Colonic mucosa (tissue), 4 donors: ENCODE measurements at places on chromosomes 6 and 20. TPM values are rescaled to one million over a fixed set of nuclear protein-coding genes. Genes with fewer than 3 reads are reported as not detected.

PLCB1 gene
- 8.3 TPM for total RNA-seq

DNA sequence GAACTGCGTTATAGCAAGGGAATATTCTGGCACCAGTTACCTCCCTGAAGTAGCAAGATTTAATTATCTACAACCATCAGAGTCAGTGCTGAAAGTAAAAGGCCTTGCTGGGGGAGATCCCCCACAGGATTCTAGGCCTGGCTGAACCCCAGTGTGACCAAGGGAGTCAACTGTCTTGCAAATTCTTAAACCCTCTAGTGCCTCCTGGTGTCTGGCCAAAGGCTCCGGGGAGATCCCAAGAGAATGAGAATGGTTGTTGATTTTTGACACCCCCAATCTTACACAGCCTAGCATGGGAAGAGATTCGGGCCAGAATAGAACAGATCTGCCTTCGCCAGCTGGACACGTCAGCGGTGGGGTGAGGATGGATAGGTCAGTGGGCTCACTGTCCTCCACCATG is 179.4 kb downstream of the ERMARD start:
- H3K4me1 ChIP-seq, result no peaks in the 10 kb centered on the region
- H3K4me3 ChIP-seq, result no peak overlapping the region
- H3K36me3 ChIP-seq, result no peaks in the 10 kb centered on the region
- no peak for DNase-seq

GRCh38 chr20:34037767-34038166 is 44.1 kb downstream of the RALY start:
- H3K27ac ChIP-seq, result peak overlapping the region; percentile 22
- H3K36me3 ChIP-seq, result no peaks in the 10 kb centered on the region
- peaks cover 10% of the 10 kb centered on the region for H3K4me1 ChIP-seq
- H3K27me3 ChIP-seq, result no peaks in the 10 kb centered on the region
- no peak for DNase-seq

DNA sequence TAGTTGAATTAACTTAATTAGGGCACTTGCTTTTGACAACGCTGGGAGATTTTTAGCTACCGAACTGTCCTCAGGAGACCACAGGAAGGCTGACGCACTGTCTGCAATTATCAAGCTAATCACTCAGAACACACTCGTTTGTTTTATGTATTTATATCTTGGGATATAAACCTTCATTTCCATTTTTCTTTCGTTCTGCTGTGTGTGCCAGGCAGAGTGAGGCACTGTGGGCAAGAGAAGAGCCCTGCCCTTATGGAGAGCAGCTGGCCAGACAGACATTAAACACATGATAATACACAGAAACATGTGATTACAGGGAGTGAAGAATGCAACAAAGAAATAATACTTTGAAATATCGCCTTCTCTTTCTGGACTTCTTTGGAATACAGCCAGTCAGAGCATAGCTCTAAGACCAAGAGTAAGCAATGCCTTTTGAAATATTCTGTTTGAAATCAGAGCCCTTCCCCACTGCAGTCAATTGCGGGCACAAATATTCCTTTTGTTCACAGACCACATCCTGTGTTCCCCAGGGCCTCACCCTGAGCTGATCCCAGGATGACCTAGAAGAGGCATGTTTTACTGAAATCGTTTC is 96.8 kb downstream of the ANKRD60 start:
- no peaks in the 10 kb centered on the region for H3K27me3 ChIP-seq
- no peak overlapping the region for H3K27ac ChIP-seq
- no peak for DNase-seq

DNA sequence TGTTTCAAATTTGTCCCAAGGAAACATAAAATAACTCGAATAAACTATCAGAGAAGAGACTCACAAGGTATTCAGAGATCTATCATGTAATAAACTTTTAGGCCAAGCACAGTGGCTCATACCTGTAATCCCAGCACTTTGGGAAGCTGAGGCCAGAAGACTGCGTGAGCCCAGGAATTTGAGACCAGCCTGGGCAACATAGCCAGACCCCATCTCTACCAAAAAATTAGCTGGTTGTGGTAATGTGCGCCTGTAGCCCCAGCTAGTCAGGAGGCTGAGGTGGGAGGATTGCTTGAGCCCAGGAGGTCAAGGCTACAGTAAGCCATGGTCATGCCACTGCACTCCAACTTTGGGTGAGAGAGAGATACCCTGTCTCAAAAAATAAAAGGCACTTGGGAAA is 79.2 kb upstream of the GCM1 start:
- H3K4me1 ChIP-seq, result no peaks in the 10 kb centered on the region
- H3K36me3 ChIP-seq, result no peaks in the 10 kb centered on the region
- H3K27ac ChIP-seq, result no peak overlapping the region
- DNase-seq, result no peak
